CD4-positive, alpha-beta T cell treated with Interleukin-21 for 1 hour (primary cell): ENCODE measurements at places on chromosomes 11 and 22.

GRCh38 chr22:44181033-44181911 lies 547 bp downstream of the PARVG start:
- DNase-seq: peak; percentile 67

- no peak for DNase-seq
Observed at GRCh38 chr11:12242966-12243365, 132.6 kb downstream of the MICAL2 start.

DNA sequence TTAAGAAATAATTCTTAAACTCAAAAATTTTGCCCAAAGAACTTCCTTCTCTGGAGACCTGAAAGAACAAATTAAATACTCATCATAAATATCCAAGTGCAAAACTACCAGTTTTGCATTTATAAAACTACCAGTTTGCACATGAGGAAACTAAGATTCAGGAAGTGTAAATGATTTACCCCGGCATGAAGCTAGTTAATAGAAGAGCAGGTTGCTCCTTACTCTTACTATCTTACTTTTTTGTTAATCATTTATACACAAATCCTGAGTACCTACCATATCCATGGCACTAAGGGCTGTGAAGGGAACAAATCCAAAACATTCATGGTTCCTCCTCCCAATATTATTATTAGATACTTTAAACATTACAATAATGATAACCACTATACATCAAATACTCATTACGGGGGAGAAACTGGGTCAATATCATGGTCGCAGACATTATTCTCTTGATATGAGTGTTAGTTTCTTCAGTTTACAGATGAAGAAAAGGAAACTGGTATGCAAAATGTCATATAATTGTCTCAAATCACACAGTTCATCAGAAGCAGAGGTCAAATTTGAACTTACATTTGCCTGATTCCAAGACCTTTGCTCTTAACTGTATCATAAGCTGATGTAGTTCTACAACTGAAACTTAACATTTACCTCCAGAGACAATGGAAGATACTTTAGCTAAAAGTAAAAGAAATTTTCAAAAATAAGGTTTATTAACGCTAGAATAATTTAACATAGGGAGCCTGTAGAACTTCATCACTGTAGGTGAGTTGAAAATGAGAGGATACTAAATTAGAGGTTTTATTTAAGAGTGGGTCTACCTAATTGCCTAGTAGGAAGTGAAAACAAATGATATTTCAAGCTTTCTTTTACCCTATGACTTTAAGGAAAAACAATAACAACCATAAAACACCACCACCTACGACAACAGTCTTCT lies 74.5 kb downstream of the FAM76B start:
- DNase-seq: no peak

DNA sequence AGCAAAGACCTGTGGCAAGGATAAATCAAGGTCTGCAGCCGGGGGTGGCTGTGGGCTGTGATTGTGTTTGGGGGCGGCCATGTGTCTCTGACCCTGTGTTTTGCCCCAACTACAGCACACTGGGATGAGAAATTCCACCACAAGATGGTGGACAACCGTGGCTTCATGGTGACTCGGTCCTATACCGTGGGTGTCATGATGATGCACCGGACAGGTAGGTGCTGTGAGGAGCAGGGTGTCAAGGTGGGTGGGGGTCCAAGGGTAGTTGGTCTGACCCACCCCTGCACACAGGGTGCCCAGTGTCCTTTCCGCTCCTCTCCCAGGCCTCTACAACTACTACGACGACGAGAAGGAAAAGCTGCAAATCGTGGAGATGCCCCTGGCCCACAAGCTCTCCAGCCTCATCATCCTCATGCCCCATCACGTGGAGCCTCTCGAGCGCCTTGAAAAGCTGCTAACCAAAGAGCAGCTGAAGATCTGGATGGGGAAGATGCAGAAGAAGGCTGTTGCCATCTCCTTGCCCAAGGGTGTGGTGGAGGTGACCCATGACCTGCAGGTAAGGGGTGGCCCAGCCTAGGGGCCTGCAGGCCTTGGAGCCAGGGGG lies 6.7 kb downstream of the SERPINH1 start:
- DNase-seq: no peak
